Stimulated activated CD8-positive, alpha-beta memory T cell treated with anti-CD3 and anti-CD28 coated beads, Interleukin-7, amount 100 ng/mL, for 48 hours (primary cell): ENCODE measurements at places on chromosomes 1 and 21.

- DNase-seq, result no peak
These were observed 5.5 kb downstream of the ZBTB18 start for GRCh38 chr1:244056577-244056976.

- DNase-seq, result no peak
These were observed 77.1 kb downstream of the PBX1 start for GRCh38 chr1:164635803-164636731.

GRCh38 chr1:202193614-202194327, at the start of gene LGR6:
LGR6 (plus strand) TSS chr1:202193799; CDS start chr1:202193990, 191 bp downstream.
- DNase-seq, result no peak

DNA sequence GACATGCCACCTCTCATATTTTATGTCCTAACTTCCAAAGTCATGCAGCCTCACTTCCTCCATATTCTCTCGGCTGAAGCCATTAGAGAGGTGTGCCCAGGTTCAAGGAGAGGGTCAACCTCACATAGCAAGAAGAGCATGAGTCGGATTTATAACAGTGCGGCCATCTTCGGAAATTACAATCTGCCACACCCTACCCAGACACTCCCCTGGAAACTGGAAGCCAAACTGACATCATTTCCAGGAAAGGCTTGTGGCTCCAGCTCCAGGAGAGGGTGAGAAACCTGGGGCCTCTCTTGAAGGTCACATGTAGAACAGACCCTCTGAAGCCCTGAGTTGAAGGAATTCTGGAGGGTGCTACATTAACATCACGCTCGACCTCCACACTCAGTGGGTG, 73.5 kb downstream of the RRAGC start:
- no peak for DNase-seq

- DNase-seq, result no peak
These were observed 20.5 kb upstream of the THRAP3 start for GRCh38 chr1:36203554-36204346.

- DNase-seq, result no peak
These were observed 81.6 kb upstream of the IVNS1ABP start for GRCh38 chr1:185398599-185398998.

DNA sequence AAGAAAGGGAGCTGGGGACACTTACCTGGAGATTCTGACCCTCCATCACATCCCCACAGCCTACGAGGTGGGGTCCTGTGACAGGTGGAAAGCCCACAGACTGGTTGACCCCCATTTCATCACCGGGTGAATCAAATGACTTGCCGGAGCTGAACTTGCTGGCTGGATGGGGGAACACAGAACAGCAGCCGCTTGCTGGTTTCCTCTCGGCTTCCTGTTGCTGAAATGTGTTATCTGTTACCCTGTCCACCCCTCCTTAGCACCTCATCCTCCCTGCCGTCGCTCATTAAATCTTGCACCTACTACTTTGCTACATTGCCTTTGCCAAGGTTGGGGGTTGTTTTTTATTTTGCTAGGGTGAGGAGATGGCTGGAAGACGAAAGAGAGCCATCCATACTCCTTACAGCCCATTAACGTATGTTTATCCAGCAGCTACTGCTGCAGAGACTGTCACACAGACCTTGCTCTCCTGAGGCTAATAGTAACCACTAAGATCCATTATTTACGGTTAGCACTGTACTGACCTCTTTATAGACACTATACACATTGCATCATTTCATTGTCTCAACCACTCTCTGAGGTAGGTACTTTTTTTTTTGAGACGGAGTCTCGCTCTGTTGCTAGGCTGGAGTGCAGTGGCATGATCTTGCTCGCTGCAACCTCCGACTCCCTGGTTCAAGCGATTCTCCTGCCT, 7.0 kb downstream of the PAFAH2 start:
- no peak for DNase-seq

DNA sequence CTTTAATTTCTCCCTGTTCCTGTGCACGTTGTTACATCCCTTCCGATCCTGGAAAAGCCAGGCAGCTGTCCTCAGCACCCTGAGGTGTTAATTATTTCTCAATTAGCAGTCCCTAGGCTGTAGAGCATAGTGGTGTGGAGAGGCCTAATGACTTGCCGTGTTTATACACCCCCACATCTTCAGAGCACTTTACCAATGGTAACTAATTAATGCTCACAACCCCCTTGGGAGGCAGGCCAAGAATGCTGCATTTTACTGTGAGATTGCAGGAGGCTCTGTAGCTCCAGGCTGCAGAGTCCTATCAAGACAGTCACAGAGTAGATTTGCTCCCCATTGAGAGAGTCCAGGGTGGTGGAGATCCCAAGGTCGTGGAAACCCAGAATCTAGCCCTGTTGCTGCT, 2.4 kb upstream of the PARS2 start:
- no peak for DNase-seq

DNA sequence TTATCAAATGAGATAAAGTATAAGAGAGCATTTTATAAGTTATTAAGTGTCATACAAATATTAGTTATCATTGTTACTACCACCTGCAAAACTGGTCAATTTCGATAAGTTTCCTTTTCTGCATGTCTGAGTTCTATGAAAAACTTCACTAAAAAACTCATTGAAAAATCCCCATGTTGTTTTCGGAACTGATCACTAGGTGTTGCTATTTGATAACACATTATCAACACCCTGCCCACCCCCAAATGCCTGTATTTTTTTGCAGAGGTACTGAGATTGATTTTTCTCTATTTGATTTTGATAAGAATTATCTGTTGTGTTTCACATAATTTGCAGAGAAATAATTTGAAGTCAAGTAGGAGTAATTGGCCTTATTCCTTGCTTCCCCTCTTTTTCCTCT, 22.1 kb upstream of the DISP1 start:
- no peak for DNase-seq

- no peak for DNase-seq
These were observed 3.1 kb downstream of the BSDC1 start for GRCh38 chr1:32390904-32391870.
